CD4-positive, alpha-beta T cell treated with Interleukin-12 subunit alpha and Interleukin-12 subunit beta, for 1 hour (primary cell): ENCODE measurements at places on chromosomes 16 and 17.

- no peak for DNase-seq
Observed at GRCh38 chr16:67672306-67672705, 5.7 kb downstream of the C16orf86 start.

DNA sequence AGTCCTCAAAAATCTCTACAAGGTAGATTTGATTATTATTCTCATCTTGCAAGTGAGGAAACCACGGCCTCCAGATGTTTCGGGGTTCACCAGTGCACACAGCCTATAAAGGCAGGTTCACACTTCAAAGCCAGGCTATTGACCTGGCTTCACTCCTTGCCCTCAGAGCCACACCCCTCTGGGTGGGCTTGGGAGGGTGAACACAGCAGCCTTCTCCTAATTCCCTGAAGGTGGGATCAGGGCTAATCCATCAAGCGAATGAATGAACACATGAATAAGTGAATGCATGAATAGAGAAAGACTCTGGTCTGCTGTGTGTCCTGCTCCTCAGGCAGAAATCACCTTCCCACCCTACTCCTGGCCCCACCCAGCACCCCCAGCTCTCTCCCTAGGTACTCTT, 139.0 kb downstream of the CYLD start:
- DNase-seq = no peak

DNA sequence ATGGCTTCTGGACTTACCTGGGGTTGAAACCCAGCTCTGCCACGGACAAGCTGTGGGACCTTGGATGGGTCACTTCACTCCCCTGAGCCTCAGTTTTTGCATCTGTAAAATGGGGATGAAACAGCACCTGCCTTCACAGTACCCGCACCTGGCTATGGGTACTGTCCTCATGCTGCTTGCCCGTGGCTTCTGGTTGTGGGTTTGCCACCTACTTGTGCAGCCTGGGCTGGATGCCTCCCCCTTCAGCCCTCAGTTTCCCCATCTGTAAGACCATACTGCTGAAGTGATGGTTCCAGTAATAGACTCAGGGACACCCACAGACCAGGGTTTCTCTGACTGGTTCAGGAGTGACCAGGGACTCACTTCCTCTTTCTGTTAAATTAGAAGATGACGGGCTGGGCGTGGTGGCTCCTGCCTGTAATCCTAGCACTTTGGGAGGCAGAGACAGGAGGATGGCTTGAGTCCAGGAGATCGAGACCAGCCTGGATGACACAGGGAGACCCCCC, 9.4 kb downstream of the GLIS2 start:
- no peak for DNase-seq

DNA sequence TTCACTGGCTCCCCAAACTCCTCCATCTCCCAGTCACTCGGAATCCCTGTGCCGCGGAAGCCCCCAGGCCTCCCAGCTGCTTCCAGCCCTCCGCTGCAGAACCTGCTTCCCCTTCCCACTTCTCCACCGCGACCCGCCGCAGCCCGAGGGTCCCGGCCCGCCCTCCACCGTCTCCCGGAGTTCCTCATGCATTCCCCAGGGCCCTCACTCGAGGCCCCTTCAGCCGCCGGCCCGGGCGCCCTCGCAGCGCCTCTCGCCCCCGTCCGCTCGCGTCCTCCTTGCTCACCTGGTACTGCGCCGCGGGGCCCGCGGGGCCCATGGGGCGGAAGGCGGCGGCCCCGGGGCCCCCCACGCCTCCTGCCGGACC, 329 bp downstream of the SMARCD2 start:
- DNase-seq = no peak

DNA sequence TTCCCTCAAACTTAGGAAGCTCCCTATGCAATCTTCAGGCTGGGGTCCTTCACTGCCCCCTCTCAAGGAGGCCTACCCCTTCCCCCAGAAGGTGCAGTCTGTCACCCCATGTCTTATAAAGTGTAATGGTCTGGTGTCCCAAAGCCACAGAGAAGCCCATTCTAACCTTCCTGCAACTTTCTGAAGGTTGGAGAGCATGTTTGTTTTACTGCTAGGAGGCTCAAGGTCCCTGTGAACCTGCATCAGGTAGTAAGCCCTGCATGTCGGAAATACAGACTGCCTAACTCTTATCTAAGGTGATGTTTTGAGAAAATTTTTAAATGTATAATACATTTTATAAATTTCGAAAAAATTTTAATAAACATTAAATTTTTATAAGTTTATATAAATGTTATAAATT, 18.3 kb downstream of the ZNF750 start:
- no peak for DNase-seq

DNA sequence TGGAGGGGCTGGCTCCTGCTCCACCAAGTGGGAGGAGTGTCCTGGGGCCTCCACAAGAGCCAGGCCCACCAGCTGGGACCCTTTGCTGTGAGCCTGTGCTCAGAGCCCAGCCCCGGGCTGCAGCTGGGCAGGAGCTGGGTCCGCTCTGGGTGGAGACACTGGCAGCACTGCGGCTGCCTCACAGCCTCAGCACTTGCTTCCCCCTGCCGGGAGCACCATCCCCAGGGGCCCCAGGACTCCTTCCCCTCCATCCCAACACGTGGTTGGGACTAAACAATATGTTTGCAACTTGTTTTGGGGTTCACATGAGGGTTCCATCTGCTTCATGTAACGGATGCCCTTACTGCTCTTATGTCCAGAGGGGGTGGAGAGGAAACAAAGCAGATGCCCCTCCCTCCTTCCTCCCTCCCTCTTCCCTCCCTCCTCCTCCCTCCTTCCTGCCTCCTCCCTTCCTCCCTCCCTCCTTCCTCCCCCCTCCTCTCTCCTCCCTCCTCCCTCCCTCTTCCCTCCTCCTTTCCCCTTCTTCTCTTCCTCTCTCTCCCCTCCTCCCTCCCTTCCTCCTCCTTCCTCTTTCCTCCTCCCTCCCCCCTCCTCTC, 16.3 kb upstream of the CBFA2T3 start:
- DNase-seq = no peak
